ENCODE measurements at places on chromosomes 3 and 15.

GRCh38 chr15:49860101-49860500 is 239.3 kb downstream of the DTWD1 start:
- DNase-seq, result peak; percentile 39

DNA sequence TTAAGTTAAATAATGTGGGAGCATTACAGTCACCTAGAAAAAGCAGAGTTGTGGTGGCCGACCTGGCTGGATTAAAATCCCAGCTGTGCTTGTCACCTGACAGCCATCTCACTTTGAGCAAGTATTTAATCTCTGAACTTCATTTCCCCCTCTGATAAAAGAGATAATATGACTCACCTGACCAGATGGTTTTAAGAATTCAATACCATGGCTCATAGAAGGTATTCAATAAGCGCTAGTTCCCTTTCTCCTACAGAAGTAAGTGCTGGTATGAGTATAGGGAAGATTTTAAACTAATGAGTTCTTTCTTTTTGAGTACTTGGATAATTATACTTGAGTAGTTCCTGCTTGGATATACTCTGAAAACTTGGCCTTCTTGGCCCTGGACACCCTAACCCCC is 325.5 kb downstream of the IL5RA start:
- no peak for DNase-seq

- peak; percentile 75 for DNase-seq
Observed at GRCh38 chr15:78565097-78565950, at the start of gene CHRNA5. TSS of gene CHRNA5 (plus strand) at chr15:78565520. CDS start at chr15:78565720, 200 bp downstream.

- peak; percentile 59 for DNase-seq
Observed at GRCh38 chr3:16508591-16508995, 4.9 kb downstream of the RFTN1 start.

GRCh38 chr3:154598166-154598565 is 168.2 kb upstream of the GPR149 start:
- no peak for DNase-seq

- no peak for DNase-seq
Observed at GRCh38 chr3:60263191-60263590, 988.1 kb downstream of the FHIT start.

- no peak for DNase-seq
Observed at GRCh38 chr3:4570840-4571621, 77.9 kb downstream of the ITPR1 start.

DNA sequence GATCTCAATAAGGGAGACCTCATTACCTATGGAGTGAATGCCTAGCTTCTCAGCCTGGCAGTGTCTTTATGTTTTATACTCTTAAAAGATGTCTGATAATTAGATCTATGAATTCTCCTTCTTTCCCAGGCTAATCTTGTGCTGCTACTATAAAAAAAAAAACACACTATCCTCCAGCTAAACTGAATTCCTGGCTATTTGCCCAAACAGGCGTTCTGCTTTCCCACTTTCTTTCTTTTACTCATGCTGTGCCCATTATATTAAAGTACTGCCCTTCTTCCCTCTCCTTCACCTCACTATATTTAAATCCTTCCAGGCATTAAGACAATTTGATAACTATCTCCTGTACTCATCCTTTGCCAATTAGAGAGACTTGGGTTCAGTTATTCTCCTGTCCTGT is 1134.9 kb downstream of the ROBO2 start:
- no peak for DNase-seq

DNA sequence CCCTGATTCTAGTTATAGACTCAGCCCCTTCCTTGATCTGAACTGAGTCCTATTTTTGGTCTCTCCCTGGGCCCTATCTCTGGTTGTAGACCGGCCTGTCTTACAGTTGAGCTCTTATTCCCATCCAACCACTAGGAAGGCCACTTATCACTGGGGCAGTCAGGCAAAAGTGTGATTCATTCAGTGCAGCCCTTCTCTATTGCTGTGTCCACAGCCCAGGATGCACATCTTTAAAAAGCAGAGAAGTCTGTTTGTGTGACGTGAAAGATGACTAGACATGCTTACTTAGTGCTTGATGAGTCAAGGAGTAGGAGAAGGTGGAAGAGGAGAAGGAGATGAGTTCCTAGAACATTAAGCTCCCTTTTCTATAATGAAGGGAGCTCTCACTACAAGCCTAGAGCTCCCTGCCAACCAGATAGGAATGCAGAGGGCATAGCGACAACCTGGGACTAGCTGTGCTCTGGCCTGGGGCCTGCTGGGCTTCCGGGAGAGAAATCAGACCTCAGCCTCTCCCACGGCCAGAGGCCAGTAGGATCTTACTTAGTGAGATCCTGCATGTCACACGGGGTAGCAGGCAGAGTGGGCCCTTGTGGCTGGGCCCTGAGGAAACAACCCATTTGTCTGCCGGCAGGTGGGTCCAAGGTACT is 25.7 kb downstream of the INSYN1 start:
- no peak for DNase-seq

DNA sequence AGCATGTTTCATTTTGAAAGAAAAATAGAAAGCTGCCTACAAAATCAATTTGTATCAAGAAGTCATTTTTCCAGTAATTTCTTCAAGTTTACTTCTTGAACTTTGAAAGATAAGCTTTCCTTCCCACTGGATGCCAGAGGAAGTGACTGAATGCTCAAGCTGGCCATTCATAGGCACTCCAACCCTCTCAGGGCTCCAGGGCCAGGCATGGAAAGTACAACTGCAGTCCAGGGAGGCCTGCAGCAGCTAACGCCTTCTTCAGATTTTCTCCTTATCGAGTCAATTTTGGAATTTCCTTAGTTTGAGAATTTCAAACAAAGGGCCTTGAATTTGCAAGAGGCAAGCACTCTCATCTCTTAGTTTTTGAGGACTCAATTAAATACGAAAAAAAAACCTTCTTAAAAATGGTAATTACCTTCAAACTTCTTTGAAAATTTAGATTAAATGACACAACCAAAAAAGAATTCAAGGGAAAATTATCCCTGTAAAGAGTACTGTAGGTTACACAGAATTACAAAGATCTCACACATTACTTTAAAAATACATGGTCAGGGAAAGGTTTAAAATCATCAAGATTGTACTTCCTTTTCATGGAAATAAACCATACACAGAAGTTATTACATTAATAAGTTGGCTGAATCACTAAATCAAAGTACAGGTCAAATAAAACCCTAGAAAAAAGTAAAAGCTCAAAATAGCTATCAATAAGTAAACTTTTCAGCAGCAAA is 2.5 kb downstream of the UBP1 start:
- peak; percentile 12 for DNase-seq

Data from fibroblast of gingiva (primary cell).